Spleen (tissue), 13 donors: ENCODE measurements at places on chromosomes 16 and 17. TPM values are rescaled to one million over a fixed set of nuclear protein-coding genes. Genes with fewer than 3 reads are reported as not detected.

GRCh38 chr17:57273490-57273889 is 17.2 kb downstream of the MSI2 start:
- no peak for DNase-seq

DNA sequence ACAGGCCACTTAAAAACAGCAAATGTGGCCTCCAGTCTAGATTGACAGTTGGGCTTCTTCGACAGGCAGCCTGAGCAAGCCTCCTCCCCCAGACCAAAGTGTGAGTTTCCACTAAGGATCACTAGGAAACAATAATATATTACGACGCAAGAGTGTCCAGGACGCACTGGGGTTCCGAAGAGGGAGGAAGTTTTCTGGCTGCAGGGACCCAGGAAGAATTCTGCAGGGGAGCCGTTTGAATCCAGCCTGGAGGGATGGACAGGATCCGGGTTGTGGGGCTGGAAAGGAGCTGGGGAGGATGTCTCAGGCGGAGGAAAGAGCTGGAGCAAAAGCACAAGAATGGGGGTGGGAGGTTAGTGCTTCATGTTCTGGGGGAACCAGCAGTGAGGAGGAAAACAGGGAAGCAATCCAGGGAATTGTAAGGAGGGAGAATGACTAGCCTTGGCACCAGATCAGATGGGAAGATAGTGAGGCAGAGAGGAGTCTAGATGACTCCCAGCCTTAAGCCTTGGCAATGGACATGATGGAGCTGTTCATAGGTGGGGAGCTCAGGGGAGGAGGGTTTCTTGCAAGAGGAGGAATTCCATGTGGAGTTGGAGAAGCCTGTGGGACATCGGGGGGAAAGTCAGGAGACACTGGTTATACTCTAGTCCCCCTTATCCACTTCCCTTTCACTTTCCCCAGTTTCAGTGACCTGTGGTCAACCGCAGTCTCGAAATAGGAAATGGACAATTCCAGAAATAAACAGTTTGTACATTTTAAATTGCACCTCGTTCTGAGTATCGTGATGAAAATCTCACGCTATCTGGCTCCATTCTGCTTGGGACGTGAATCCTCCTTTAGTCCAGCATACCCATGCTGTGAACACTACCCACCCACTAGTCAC is 26.6 kb downstream of the NGFR start:
- DNase-seq, result no peak

- DNase-seq, result no peak
Measured at GRCh38 chr17:811051-811784, 29.1 kb downstream of the MRM3 start.

- peak; percentile 56 for DNase-seq
Measured at GRCh38 chr16:3656491-3657468, 2.3 kb downstream of the DNASE1 start.

GRCh38 chr16:79411805-79412204 is 188.7 kb downstream of the MAF start:
- DNase-seq, result no peak

DNA sequence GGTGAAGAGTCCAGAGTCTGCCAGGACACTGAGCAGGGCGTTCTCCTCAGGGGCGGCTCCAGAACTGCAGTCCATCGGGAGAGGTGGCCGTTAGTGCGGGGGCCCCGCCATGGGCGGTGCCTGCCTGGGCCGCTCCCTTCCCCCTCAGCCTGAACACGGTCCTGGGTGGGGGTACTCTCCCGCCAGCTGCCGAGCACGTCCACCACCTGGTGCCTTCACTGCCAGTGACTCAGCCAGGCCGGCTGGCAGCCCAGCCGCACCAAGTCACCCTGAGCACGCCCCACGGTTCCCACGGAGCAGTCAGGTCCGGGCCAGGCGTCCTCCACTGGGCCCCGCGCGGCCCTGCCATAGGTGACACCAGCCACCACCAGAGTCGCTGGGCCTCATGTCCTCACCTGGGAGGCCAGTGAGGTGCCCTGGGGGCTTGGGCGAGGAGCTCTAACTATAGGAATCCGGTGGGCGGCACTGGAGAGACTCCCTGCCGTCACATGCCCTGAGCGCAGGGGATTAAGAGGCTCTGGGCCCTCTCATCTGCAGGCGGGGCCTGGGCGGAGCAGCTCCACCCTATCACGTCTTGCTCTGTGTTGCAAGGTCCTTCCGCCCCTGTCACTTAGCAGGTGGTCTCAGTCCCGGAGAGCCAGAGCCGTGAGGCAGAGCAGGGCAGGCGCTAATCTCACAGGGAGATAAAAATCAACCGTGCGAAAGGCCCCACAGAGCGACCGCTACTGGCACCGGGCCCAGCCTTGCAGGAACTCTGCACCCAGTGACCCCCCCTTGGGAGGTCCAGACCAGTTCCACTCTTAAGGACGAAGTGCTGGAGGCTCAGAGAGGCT is 14.3 kb downstream of the PIEZO1 start:
- peak; percentile 88 for DNase-seq

DNA sequence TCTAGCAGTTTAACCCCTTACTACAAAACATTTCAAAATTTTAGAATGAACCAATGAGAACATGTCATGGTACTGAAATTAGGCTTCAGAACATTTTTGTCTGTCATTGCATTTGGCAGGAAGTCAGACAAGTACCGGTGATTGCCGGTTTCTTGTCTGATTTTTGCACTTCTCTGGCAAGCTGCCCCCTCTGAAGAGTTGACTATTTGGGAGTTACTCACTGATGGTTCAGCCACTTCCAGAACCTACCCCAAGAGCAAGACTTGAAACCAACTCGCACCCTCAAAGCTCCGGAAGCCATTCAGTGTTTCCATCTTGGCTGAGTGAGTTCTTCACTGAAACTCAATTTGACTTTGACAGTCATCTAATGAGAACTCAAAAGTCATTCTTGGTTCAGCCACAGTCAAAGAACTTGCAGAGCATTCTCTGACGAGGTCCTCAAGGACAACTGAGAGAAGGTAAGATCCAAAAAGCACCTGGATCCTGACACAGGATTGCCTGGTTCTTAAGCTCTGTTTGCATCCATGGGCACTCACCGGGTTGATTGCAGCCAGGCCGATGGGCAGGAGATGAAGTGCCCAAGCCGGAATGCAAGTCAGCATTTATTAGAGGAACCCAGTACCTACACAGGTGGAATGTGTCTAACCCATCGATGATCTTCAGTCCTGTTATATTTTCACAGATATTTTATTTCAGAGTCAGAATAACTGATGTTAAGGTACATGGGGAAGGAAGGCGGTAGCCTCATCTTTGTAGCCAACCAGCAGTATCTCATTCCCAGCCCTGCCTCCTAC is 93.6 kb downstream of the USP22 start:
- DNase-seq, result no peak

DNA sequence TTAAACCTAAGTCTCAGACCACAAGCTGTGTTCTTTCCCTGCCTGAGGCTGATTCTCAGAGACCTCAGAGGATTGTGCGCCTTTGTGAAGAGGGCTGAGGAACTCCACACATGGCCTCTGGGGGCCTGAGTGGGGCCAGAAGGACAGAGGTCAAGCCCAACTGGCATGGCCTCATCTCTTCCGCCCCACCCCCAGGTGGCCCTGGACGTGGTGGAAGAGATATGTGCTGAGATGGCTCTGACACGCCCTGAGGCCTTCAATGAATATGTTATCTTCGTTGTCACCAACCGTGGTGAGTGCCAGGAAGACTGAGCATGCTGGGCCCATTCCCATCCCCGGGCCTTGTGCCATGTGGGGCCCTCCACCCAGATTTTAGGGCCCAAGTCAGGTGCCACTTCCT is 20.1 kb upstream of the ALKBH5 start:
- no peak for DNase-seq

GRCh38 chr16:73315645-73316044 is 267.7 kb upstream of the ZFHX3 start:
- no peak for DNase-seq

DNA sequence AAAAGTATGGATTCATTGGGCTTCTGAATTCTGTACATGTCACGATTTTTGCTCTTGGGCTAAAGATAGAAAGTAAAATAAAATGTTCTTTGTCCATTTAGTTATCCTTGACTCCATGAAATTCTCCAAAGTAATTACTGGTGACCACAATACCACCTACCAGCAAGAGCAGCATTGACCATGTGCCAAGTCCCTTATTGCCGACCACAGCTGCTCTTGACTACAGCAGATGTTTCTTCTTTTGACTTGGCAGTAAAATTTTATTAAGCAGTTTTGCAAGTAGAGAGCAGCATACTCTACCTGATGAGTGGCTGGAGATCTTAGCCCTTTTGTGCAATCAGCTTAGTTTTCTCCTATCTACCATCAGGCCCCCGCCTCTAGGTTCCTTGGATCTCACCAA is 152.2 kb upstream of the TBX2 start:
- no peak for DNase-seq

DNA sequence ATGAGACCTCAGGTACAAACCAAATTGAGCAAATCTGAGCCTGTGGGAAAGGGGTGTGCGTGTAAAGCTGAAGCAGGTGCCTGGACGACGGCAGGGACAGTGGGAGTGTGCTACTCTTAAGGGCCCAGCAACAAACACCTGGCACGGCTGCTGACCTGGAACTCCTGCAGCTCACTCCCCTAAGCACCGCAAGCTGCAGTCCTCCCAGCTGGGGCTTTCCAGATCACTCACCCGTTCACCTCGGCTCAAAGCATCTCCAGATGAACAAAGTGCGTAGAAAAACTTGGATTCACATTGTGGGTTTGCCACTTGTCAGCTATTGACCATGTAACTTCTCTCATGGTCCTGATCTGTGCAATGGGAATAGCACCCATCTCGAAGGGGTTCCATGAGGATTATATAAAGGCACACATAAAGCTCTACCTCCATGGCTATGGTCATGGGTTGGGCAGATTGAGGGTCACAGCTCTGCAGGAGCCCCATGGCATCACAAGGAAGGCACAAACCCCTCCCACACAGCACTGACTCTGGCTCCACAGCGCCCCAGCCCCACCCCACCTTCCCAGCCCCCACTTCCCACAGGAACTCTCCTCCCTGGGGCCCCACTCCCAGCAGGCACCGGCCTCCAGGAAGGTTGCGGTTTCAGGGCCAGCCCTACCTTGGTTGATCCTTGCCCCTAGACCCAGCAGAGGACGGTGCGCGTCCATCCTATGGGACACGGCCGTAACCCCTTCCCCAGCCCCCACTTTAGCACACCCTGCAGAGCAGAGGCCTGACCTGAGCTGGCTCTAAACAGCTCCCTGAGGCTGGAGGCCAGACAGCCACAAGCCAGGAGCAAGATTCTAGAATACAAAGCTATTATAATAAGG is 21.9 kb downstream of the ST3GAL2 start:
- DNase-seq, result no peak

DNA sequence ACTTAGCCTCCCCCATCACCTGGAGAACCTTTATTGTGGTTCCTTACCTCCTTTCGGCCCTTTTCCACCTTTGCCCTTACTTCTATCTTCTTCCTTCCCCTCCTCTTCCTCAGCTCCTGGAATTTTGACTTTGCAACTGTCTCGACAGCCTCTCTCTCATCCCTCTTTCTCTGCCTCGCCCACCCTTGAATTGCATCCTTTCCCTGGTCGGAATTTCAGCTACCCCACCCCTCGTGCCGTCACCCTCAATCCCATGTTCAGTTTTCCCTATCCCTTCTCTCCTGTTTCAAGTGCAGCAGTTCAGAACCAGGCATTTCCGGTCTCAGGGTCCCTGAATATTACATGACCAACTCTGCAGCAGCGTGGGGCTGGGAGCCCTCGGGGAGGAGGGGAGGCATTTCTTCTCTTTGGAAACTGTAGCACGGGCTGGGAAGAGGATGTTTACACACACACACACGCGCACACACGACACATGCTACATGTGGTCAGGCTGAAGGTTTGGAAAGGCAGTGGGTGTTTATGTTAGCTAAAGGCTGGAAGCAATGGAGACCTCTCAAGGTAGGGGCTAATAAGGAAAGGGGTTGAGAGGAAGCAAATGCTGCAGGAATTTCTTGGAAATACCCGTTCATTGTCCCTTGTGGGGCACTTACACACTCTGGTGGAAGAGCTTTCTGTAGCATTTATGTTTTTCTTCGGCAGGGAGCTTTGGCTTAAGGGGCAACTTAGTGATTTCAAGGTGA is 971 bp downstream of the MINK1 start:
- no peak for DNase-seq

The SRCAP gene
- total RNA-seq, result 72.7 TPM

The TBC1D3H gene
- not detected for total RNA-seq

The CDK10 gene
- 47.6 TPM for total RNA-seq

The SAT2 gene
- total RNA-seq, result 93.3 TPM

The KIF19 gene
- 24.1 TPM for total RNA-seq

The MEOX1 gene
- 43.9 TPM for total RNA-seq

The KRTAP9-8 gene
- not detected for total RNA-seq

The RGS11 gene
- 2.8 TPM for total RNA-seq

The FOXK2 gene
- 45.5 TPM for total RNA-seq
